ENCODE measurements at places on chromosomes 1 and 21. TPM values are rescaled to one million over a fixed set of nuclear protein-coding genes. Genes with fewer than 3 reads are reported as not detected.

DNA sequence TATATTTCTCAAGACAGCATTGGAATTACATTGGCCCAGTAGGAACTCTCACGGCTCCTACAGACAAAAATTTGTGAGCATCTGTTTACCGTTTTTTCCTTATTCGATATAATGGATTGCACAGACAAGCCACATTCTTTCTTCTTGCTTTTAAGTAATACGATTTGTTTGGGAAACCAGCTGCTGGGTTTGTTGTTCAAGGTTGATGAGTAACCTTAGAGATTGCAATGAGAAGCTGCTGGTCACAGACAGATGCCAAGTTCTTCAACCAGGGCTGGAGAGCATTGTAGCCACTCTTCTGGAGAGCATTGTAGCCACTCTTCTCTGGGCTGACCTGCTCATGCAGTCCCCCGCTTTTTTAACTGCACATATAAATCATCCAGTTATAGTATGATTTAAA lies 1.4 kb upstream of the MIA3 start:
- no peaks in the 10 kb centered on the region for H3K36me3 ChIP-seq
- peaks cover 18% of the 10 kb centered on the region for H3K4me1 ChIP-seq
- no peak for DNase-seq
- H3K4me3 ChIP-seq, result no peak overlapping the region
- no peaks in the 10 kb centered on the region for H3K27me3 ChIP-seq
- H3K27ac ChIP-seq, result no peak overlapping the region

DNA sequence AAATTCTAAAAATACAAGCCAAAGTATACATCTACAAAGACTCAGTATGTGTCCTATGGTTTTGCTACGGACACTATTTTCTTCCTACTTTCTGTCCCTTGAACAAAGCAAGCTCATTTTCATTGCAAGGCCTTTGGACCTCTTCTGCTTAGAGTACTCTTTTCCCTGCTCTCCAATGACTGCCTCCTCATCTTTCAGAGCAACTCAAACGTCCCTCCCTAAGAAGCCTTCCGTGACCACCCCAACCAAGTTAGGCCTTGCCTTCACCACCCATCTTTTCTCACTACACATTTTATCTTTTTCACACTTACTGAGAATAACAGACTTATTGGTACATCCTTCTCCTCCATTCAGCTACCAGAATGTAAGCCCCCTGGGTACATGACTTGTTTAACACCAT lies 39.9 kb downstream of the ENAH start:
- H3K4me1 ChIP-seq, result no peaks in the 10 kb centered on the region
- H3K27ac ChIP-seq, result no peak overlapping the region
- H3K4me3 ChIP-seq, result no peak overlapping the region

DNA sequence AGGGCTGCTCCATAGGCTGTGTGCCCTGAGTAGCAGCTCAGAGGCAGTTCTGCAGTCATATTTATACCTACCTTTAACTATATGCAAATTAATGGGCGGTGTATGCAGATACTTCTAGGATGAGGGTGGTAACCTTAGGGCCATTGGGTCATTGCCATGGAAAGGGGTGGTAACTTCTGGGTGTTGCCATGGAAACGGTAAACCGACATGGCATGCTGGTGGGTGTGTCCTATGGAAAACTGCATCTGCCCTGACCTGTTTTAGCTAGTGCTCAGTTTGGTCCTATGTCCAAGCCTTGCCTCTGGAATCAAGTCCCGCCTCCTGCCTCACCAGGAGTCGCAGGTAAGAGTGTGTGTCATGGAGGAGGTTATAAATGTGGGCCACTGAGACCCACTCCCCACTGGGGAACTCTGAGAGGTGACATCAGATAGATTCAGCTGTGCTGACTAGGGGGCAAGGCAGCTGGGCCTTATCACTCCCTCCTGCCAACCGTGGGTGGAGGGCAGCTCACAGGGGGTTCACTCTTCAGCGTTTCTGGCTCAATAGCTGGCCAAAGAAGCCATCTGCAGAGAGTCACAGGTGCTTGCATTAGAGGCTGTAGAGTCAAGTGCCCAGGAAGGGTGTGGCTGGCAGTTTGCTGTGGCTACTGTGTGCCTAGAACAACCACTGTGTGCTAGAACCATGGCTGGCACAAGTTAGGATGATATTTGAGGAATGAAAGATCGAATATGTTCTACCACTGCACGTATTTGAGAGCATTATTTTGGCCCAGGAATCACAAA lies 19.0 kb downstream of the BACE2 start:
- no peaks in the 10 kb centered on the region for H3K27me3 ChIP-seq
- DNase-seq, result no peak
- H3K27ac ChIP-seq, result no peak overlapping the region
- no peak overlapping the region for H3K4me3 ChIP-seq
- no peaks in the 10 kb centered on the region for H3K36me3 ChIP-seq

DNA sequence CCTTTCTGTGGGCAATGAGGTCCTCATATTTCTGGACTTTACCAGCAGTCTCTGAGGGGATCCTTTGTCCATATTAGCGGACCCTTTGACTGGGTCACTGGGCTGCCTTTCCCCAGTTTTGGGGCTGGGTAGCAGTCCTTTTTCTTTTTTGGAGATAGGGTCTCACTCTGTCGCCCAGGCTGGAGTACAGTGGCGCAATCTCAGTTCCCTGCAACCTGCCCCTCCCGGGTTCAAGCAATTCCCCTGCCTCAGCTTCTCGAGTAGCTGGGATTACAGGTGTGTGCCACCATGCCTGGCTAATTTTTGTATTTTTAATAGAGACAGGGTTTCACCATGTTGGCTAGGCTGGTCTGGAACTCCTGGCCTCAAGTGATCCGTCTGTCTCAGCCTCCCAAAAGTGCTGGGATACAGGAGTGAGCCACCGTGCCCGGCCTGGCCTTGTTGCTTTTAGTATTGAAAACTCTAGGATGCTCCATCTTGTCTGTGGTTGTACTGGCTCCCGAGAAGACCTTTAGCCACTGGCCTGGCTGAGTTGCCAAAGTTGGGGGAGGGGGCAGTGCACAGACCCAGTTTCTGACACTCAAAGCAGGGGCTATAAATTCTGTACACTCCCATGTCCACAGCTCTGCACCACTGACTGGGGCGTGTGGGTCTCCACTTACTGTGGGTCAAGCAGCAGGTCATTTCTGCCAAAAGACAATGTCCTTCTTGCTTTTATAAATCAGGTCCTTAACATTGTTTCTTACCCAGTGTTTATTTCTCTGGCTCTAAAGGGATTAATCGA lies 33.1 kb downstream of the MAN1C1 start:
- peaks cover 4% of the 10 kb centered on the region for H3K27me3 ChIP-seq
- peaks cover 73% of the 10 kb centered on the region for H3K4me1 ChIP-seq
- no peak for DNase-seq

DNA sequence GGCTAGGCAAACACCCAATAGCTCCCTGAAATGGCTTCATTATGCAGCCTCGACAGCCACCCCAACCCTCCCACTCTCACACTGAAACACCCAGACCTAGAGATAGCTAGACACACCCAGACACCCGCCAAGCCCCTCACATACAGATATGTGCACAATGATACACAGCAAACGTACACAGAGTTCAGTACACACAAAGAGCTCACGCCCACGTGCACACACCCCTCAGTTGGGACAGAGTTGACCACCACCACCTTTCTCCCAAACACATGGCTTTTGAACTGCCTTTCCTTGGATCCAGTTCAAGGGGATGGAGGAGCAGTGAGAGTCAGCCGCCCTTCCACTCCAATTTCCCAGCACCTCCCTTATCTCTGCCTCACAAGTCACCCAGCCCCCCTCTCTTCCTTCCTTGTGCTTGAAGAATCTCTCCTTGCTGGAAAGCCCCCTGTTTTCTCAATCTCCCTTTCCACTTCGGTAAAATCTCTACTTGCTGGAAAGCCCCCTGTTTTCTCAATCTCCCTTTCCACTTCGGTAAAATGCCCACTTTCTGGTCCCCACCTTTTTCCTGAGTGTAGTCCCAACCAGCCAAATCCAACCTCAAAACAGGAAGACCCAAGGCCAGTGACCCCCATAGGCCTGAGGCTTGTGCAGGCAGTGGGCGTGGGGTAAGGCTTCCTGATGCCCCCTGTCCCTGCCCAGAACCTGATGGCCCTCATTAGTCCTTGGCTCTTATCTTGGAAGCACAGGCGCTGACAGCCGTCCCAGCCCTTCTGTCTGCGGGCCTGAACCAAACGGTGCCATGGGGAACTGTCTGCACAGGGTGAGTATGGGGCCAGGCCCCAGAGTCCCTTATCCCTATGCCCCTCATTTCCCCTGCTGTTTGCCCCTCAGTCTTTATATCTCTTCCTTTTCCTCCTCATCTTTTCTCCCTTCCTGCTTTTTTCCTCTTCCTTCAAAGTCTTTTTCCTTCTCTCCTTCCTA lies at the start of gene ACKR1:
ACKR1 (plus strand) TSS at position 715 of the 981 bp plus-strand sequence; CDS start at position 800, 85 bp downstream.
- H3K36me3 ChIP-seq, result no peaks in the 10 kb centered on the region
- no peak for DNase-seq
- H3K4me3 ChIP-seq, result no peak within 1 kb of the TSS
- H3K27ac ChIP-seq, result no peak within 1 kb of the TSS
- peaks cover 12% of the 10 kb centered on the region for H3K4me1 ChIP-seq

GRCh38 chr1:94792473-94793295 lies 27.5 kb upstream of the SLC44A3 start:
- DNase-seq, result no peak
- no peaks in the 10 kb centered on the region for H3K4me1 ChIP-seq
- H3K36me3 ChIP-seq, result no peaks in the 10 kb centered on the region

- H3K4me3 ChIP-seq, result no peak overlapping the region
- H3K36me3 ChIP-seq, result peaks cover 6% of the 10 kb centered on the region
- peaks cover 3% of the 10 kb centered on the region for H3K27me3 ChIP-seq
- H3K27ac ChIP-seq, result peak overlapping the region; percentile 42
These were observed 59.5 kb downstream of the POFUT2 start for GRCh38 chr21:45228171-45228641.

FCMR gene
- total RNA-seq, result 576 TPM

ETV3 gene
- total RNA-seq, result 33.2 TPM

SYNC gene
- total RNA-seq, result not detected

ETV3L gene
- not detected for total RNA-seq

LCE2C gene
- total RNA-seq, result not detected
